ENCODE measurements at places on chromosomes 3 and 15. TPM values are rescaled to one million over a fixed set of nuclear protein-coding genes. Genes with fewer than 3 reads are reported as not detected.
A peak's percentile ranks its signal among the peaks of the same experiment; 100 is the strongest.

DNA sequence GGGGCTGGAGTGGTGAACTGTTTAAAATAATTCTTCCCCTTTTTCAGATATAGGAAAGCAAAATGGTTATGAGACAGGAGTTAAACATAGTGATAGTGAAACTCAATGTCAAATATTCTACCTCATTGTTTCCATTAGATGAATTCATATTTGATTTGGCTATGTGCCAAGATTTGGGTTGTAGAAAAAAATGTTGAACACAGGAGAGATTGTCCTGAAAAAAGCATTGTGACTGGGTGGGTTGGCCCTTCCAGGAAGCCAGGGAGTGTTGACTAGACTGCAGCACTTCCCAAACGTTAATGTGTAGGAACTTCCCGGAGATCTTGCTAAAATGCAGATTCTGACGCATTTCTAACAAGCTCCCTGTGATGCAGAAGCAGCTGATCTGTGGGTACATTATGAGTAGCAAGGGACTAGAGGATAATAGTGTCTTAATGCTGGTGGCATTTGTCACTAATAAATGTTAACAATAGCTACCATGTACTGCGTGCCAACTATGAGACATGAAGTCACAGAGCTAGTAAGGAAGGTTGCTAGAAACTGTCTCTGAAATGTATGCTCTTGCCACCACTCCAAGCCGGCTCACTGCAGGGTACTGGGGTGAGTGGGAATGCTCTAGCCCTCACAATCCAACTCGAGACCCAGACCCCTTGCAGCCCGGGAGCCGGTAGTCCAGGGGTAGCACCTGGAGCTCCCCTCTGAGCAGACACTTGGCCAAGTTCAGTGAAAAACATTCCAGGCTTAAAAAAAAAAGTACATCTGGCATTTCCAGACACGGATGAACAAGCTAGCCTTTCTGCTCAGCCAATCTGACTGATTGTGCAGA lies 120.6 kb downstream of the CD47 start:
- no peak overlapping the region for H3K4me3 ChIP-seq
- DNase-seq, result no peak
- no peaks in the 10 kb centered on the region for H3K36me3 ChIP-seq

Gene CAMK2N2
- not detected for total RNA-seq

Gene LSMEM2
- not detected for total RNA-seq

GRCh38 chr15:74146277-74146800 lies 16.0 kb downstream of the ISLR2 start:
- no peak for DNase-seq
- no peaks in the 10 kb centered on the region for H3K4me1 ChIP-seq
- H3K36me3 ChIP-seq, result no peaks in the 10 kb centered on the region

DNA sequence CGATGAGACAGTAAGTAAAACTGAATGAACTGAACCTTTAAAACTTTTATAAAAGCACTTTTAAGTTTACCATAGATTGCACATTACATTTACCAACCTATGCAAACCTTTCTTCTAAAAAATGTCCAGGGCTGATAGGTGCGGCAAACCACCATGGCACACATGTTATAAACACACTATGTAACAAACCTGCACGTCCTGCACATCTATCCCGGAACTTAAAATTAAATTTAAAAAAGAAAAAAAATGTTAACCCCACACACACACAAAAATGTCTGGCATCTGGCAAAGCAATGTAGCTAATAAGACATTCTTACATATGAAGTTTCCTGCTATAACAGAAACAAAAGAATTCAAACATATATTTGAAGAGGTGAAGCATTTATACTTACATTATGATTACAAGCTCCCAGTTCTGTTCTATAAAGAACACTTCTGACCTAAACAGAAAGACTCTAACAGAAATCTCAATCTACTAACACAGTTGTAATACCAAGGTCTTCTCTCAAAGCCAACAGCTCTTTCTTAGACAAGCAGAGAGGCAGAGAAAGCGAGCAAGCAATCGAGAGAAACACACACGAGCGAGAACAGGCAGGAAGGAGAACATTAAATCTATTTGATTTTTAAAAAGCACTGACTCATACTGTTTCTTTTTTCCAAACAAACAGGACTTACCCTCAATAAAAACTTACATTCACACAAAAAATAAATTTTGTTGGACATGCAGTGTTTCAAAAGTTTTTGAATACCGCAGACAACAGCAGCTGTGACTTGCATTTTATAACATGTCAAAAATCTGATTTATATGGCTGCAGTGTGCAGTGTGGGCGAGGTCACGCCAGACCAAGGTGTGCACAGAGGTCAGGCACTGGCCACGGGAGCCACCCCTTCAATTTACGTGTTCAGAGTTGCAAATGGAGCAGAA lies at the start of gene NRG4:
Gene NRG4, minus strand, starts transcription at position 798 of the 925 bp plus-strand sequence. CDS start 1,194 bp downstream, outside the sequence.
- peaks cover 2% of the 10 kb centered on the region for H3K4me1 ChIP-seq
- H3K36me3 ChIP-seq, result no peaks in the 10 kb centered on the region
- DNase-seq, result no peak
- no peak within 1 kb of the TSS for H3K27ac ChIP-seq

- no peak for DNase-seq
- no peaks in the 10 kb centered on the region for H3K36me3 ChIP-seq
- H3K27me3 ChIP-seq, result no peaks in the 10 kb centered on the region
These were observed 23.2 kb downstream of the PLA2G4B start for GRCh38 chr15:41861736-41862356.

Gene GP5
- total RNA-seq, result 0.13 TPM

Gene C15orf39
- 22.6 TPM for total RNA-seq

DNA sequence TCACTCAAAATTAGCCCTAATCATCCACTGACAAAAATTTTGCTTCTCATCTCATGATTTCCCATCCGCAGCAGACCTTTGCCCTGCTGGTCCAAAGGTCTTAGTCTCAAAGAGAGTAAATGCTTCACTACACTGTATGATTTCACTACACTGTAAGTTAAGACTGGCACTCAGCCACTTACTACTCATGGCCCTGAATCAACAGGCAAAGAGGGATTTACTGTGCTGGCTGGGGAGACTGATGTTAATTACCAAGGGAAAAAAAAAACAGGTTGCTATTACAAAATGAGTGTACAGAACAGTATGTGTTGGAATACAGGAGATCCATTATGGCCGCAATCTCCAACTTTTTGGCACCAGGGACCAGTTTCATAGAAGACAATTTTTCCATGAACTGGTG lies 214.8 kb downstream of the ZMAT3 start:
- no peaks in the 10 kb centered on the region for H3K4me1 ChIP-seq
- no peak for DNase-seq
- no peaks in the 10 kb centered on the region for H3K36me3 ChIP-seq
- no peak overlapping the region for H3K27ac ChIP-seq
- H3K4me3 ChIP-seq, result no peak overlapping the region

DNA sequence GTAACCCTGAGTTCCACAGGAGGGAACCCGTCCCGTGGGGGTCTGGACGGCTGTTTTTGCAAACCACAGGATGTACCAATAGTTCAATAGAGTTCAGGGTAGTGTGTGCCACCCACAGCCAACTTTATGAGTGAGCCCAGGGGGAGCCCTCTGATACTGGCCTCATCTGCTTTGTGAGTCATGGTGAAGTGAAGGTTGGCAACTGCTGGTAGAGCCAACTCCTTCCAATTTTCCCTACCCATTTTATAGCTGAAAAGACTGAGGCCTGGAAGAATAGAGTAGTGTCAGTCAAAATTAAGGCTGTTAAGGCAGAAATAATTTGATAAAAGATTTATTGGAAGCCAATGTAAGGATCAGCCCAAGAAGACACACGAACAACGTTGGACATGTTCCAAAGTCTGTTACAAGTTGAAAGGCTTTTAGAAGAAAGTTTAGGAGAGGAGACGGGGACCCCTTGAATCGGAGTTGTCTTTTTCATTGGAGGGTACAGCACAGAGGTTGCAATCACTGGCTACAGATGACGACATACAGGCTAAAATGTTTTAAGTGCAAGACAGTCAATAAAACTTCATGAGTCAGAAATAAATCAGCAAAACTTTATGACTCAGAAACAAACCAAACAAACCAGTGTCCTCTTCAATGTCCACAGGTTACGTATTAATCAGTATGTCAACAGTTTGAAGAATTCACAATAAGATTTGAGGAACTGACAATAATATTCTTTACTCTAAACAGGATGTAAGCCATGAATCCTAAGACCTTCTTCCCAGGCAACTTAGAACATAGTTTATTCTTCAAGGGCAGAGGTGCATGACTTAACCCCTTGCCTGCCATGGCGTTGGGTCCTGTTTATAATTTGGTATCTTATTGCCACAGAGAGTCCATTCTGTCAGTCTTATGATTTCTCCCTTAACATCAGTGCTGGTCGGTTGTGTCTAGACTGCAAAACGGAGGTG lies 62.9 kb upstream of the NR2E3 start:
- DNase-seq, result no peak
- H3K27ac ChIP-seq, result no peak overlapping the region
- no peak overlapping the region for H3K4me3 ChIP-seq
- H3K4me1 ChIP-seq, result no peaks in the 10 kb centered on the region
- no peaks in the 10 kb centered on the region for H3K27me3 ChIP-seq

DNA sequence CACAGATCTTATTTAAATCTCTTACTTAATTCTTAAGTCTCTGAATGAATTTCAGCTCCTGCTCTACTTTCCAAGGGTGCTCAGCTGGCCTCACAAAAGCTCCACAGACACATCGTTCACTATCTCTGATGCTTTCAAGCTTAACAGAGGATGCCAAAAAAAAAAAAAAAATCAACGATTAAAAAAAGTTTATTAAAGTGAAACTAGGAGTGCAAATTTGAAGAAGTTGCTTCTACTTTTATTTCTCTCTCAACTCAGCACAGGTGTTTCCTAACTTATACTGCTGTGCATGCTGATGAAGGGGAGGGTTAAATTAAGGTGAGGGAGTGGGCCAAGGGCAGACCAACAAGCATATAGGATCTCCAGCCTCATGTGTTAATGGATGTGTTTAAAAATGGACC lies 157.2 kb downstream of the TIGIT start:
- peak overlapping the region; percentile 83 for H3K27ac ChIP-seq
- peak overlapping the region; percentile 23 for H3K4me3 ChIP-seq
- peaks cover 5% of the 10 kb centered on the region for H3K4me1 ChIP-seq
- H3K36me3 ChIP-seq, result no peaks in the 10 kb centered on the region
- no peaks in the 10 kb centered on the region for H3K27me3 ChIP-seq

DNA sequence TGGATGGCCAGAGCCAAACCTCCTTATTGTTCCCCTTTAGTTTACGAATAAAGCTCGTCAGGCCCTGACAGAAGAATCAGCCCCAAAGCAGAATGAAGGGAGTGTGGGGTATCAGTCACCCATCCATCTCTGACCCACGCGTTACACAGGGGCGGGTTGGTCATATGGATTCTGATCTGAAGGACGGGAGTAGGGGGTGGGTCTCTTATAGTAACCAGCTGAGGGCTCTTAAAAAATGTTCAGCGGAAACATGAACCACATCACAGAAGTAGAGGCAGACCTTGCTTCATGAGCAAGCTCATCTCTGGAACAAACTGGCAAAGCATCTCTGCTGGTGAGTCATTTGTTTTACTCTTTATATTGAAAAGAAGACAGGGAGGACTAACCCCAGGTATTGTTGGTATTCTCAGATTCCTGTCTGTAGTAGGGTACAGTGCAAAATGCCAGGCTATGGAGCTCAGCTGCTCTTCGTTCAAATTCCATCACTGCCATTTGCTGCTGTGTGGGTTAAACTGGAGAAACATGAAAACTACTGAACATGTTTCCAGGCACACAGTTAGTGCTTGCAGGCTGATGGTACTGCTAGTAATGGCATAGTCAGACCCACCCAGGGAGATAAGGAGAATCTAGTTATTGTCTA lies at the start of gene CXCR6:
Gene CXCR6, plus strand, starts transcription at position 258 of the 640 bp plus-strand sequence. CDS start 3,018 bp downstream, outside the sequence.
- H3K27me3 ChIP-seq, result no peaks in the 10 kb centered on the region
- H3K4me1 ChIP-seq, result peaks cover 4% of the 10 kb centered on the region
- DNase-seq, result no peak
- H3K36me3 ChIP-seq, result no peaks in the 10 kb centered on the region
- H3K4me3 ChIP-seq, result no peak within 1 kb of the TSS

Gene RTP3
- not detected for total RNA-seq

GRCh38 chr15:70480196-70480856 lies 283.0 kb downstream of the UACA start:
- H3K4me1 ChIP-seq, result no peaks in the 10 kb centered on the region
- no peak for DNase-seq
- H3K27me3 ChIP-seq, result no peaks in the 10 kb centered on the region
- H3K4me3 ChIP-seq, result no peak overlapping the region
- H3K27ac ChIP-seq, result no peak overlapping the region
- H3K36me3 ChIP-seq, result no peaks in the 10 kb centered on the region

DNA sequence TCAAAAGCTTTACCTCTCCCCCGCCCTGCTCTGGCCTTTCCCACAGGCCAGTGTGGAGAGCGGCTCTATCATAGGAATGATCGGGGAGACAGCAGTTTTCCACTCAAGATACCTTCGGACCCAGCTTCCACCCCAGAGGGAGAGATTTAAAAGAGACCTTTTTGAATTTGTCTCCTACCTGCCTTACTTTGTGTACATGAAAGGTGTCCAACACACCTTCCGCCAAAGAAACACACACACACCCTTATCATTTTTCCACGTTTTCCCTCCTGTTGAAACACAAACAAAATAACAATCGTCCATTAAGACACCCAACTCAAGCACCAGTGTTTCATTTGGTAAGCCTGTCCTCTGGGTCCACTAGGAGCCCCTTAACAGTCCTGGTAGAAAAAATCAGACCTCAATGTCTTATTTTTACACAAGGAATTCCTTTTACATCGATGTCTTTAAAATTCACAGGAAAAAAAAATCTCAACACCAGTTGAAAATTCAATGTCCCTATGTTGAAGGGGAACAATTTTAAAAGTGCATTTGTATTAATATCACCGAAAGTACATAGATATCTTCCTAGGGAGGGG lies 4.0 kb downstream of the HES1 start:
- peaks cover 14% of the 10 kb centered on the region for H3K4me1 ChIP-seq
- no peak for DNase-seq
- H3K27ac ChIP-seq, result no peak overlapping the region
- no peaks in the 10 kb centered on the region for H3K36me3 ChIP-seq
- H3K4me3 ChIP-seq, result no peak overlapping the region

GRCh38 chr3:12005951-12006625 lies 1.9 kb downstream of the SYN2 start:
- no peak overlapping the region for H3K27ac ChIP-seq
- no peaks in the 10 kb centered on the region for H3K4me1 ChIP-seq
- no peaks in the 10 kb centered on the region for H3K27me3 ChIP-seq
- no peak overlapping the region for H3K4me3 ChIP-seq

Gene CHMP2B
- total RNA-seq, result 29.0 TPM

DNA sequence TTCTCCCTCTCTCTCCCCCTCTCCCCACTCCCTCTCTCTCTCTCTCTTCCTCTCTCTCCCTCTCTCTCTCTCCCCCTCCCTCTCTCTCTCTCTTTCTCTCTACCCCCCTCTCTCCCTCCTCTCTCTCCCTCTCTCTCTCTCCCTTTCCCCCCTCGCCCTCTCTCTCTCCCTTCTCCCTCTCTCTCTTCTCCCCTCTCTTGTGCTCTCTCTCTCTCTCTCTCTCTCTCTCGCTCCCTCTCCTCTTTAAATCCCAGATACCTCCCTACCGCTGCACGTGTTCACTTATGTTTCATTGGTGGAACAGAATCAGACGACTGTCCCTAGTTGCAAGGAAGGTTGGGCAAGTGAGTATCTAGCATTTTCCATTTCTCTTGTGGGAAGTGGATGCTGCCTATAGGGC lies 166.5 kb downstream of the EBLN2 start:
- H3K27me3 ChIP-seq, result no peaks in the 10 kb centered on the region
- no peak overlapping the region for H3K27ac ChIP-seq
- no peak overlapping the region for H3K4me3 ChIP-seq

Gene CLRN1
- not detected for total RNA-seq

- H3K4me1 ChIP-seq, result no peaks in the 10 kb centered on the region
- no peak overlapping the region for H3K27ac ChIP-seq
- no peak overlapping the region for H3K4me3 ChIP-seq
- no peak for DNase-seq
- no peaks in the 10 kb centered on the region for H3K27me3 ChIP-seq
These were observed 6.9 kb downstream of the MAP1A start for GRCh38 chr15:43524254-43524845.

Data from ovary (tissue), 10 donors.